ENCODE measurements at places on chromosomes 4 and X.

GRCh38 chr4:77617203-77617602 is 11.6 kb downstream of the CXCL13 start:
- H3K27ac ChIP-seq = no peak overlapping the region
- H3K27me3 ChIP-seq = peaks cover 16% of the 10 kb centered on the region
- H3K4me3 ChIP-seq = no peak overlapping the region
- H3K36me3 ChIP-seq = no peaks in the 10 kb centered on the region
- H3K4me1 ChIP-seq = no peaks in the 10 kb centered on the region

GRCh38 chrX:23365541-23365940 is 30.9 kb downstream of the PTCHD1 start:
- no peaks in the 10 kb centered on the region for H3K27me3 ChIP-seq
- H3K4me3 ChIP-seq = no peak overlapping the region
- H3K36me3 ChIP-seq = no peaks in the 10 kb centered on the region
- H3K4me1 ChIP-seq = no peaks in the 10 kb centered on the region
- DNase-seq = no peak

DNA sequence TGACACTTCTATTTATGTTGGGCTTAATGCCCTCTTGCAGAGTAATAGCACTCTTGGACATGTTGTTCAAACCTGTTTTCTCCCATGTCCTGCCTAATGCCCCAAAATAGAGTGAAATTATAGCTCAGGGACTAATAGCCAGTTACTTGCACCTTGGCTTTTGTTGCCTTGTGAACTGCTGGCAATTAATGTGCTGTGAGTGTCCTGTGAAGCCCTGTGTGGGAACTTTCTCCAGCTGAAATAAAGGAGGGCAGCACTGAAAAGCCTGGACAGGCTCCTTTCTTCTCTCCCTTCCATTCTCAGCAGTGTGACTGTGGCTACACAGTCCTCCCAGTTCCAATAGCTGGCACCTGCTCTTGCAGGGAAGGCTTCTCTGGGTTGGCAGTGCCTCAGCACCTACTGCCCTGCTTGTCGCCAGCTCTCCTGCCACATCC is 72.4 kb downstream of the DCLK2 start:
- no peaks in the 10 kb centered on the region for H3K4me1 ChIP-seq
- no peak overlapping the region for H3K27ac ChIP-seq
- DNase-seq = no peak
- no peaks in the 10 kb centered on the region for H3K36me3 ChIP-seq
- H3K4me3 ChIP-seq = no peak overlapping the region

DNA sequence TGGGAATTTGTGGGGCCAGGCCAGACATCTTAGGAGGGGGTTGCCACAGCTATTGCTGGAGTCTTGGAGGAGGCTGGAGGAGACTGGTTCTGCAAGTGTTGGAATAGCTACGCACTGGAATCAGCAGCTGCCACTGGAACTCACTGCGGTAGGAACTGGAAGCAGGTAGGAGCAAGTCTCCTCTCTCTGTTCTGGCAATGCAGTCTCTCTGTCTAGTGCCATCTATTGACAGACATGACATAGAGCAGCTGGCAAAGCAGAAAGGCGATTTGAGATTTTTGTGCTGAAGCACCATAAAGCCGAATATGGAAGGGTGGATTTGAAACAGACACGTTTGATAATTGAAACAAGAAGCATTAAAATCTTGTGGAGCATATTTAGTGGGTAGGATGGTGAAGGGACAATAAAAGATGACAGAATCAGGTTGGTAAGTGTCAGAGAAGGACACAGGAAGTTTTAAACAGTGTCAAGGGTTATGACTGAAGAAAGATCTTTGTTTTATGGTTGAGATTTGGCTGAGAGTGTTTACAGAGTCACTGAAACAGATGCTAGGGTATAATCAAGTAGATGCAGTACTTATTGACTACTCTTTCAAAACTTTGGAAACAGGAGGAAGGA is 23.5 kb upstream of the SYNPO2 start:
- peak; percentile 26 for DNase-seq
- H3K27me3 ChIP-seq = no peaks in the 10 kb centered on the region

DNA sequence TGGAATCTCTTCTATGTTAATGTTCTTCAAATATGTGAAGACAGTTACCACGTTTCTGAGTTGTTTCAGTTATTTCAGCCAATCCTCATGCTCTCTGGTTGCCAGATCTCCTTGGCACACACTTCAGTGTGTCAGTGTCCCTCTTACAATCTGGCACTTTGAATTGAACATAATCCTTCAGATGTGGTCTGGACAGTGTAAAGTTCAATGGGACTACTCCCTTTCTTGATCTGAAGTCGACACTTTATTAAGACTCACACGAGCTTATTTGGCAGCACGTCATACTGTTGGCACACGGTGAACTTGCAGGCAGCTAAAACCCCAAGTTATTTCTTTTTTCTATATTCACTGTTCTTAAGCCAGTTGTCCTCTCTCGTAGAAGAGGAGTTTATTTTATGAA is 28.2 kb downstream of the ARSJ start:
- no peak overlapping the region for H3K27ac ChIP-seq
- H3K27me3 ChIP-seq = no peaks in the 10 kb centered on the region
- no peak overlapping the region for H3K4me3 ChIP-seq

GRCh38 chrX:112012360-112012759 is 70.2 kb downstream of the TRPC5 start:
- H3K36me3 ChIP-seq = no peaks in the 10 kb centered on the region
- no peaks in the 10 kb centered on the region for H3K4me1 ChIP-seq
- H3K27me3 ChIP-seq = no peaks in the 10 kb centered on the region

GRCh38 chrX:129522184-129523078 is 859 bp downstream of the SMARCA1 start:
- H3K4me3 ChIP-seq = peak overlapping the region; percentile 49
- no peak overlapping the region for H3K27ac ChIP-seq
- peak; percentile 47 for DNase-seq
- H3K27me3 ChIP-seq = no peaks in the 10 kb centered on the region
- H3K36me3 ChIP-seq = no peaks in the 10 kb centered on the region
- peaks cover 12% of the 10 kb centered on the region for H3K4me1 ChIP-seq

DNA sequence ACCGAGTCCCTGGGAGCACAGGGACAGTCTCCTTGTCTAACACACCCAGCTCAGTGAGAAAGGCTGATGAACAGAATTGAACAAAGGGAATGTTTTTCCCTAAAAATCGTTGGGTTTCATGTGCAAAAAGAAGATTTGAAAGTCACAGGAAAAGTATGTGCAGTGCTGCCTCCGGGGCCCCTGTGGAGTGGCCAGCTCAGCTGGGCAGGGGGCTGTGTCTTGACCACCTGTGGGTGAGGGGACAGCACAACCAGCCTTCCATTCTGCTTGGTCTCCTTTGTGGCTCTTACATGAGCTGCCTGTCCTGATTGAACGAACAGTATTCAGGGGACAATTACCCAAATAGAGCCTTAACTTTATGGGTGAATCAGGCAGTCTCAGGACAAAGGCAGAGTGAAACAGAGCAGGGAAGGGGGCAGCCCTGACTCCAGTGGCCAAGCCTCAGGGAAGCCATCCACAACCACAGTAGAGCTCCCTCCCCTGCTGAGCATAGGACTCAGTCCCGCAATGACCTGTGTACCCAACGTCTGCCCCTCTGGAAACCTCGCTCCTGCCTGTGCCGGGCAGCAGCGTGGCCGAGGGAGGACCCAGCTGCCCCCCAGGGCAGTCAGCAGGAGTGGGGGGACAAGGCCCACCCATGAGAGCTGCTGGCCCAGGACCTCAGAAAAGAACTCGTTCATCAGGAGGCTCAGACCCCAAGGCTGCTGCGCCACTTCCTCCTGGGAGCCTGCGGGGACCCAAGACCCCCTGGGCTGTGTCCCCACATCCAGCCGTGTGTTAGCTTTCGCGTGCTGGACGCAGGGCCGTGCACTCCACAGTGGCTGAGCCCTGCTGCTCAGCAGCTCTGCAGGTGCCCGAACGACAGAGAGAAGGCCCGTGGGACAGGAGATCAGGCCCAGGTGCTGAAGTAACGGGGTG is 59.6 kb upstream of the MXD4 start:
- H3K27me3 ChIP-seq = no peaks in the 10 kb centered on the region
- no peak overlapping the region for H3K27ac ChIP-seq
- no peaks in the 10 kb centered on the region for H3K36me3 ChIP-seq
- no peak for DNase-seq
- peaks cover 13% of the 10 kb centered on the region for H3K4me1 ChIP-seq
- no peak overlapping the region for H3K4me3 ChIP-seq

DNA sequence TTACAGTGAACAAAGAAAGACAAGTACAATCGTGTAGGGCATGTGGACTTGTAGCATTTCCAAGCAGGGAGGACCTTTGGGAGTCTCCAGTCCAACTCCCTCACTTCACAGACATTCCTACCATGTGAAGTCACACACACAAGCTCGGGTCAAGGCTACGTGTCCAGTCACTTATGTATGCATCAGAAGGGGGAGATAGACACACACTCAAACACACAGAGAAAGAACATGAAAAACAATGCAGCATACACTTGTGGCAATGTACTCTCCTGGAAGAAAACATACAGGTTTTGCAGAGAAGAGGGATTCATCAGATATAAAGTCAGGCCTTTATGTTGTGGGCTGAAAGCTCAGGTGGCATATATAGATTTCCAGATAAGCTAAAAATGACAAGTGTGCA is 136.1 kb upstream of the MID1 start:
- H3K27ac ChIP-seq = no peak overlapping the region
- no peaks in the 10 kb centered on the region for H3K36me3 ChIP-seq
- peaks cover 3% of the 10 kb centered on the region for H3K27me3 ChIP-seq
- H3K4me1 ChIP-seq = no peaks in the 10 kb centered on the region

DNA sequence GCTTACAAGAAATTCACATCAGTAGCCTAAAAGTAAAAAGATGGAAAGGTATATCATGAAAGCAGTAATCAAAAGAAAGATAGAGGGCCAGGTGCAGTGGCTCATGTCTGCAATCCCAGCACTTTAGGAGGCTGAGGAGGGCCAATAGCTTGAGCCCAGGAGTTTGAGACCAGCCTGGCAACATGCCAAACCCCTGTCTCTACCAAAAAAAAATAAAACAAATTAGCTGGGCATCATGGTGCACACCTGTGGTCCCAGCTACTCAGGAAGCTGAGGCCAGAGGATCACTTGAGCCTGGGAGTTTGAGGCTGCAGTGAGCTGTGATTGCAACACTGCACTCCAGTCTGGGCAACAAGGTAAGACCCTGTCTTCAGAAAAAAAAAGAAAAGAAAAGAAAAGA is 55.5 kb downstream of the GSPT2 start:
- H3K36me3 ChIP-seq = no peaks in the 10 kb centered on the region
- DNase-seq = no peak
- H3K4me3 ChIP-seq = no peak overlapping the region
- H3K27me3 ChIP-seq = no peaks in the 10 kb centered on the region
- no peaks in the 10 kb centered on the region for H3K4me1 ChIP-seq

DNA sequence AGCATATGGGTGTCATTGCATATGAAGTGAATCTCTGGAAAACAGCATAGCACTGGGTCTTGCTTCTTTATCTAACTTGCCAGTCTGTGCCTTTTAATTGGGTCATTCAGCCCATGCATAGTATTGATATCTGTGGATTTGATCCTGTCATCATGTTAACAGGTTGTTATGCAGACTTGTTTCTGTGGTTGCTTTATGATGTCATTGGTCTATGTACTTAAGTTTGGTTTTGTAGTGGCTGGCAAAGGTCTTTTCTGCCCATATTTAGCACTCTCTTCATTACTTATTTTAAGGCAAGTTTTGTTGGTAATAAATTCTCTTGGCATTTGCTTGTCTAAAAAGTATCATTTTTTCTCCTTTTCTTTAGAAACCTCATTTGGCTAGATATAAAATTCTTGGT is 221.1 kb upstream of the ITM2A start:
- H3K36me3 ChIP-seq = no peaks in the 10 kb centered on the region
- H3K4me1 ChIP-seq = no peaks in the 10 kb centered on the region
- no peak overlapping the region for H3K27ac ChIP-seq
- H3K27me3 ChIP-seq = no peaks in the 10 kb centered on the region

GRCh38 chr4:55087913-55088260 is 37.5 kb downstream of the KDR start:
- H3K4me3 ChIP-seq = no peak overlapping the region
- no peaks in the 10 kb centered on the region for H3K36me3 ChIP-seq
- DNase-seq = no peak
- H3K27me3 ChIP-seq = no peaks in the 10 kb centered on the region

GRCh38 chrX:41009850-41010846 is 75.1 kb upstream of the USP9X start:
- H3K4me1 ChIP-seq = peaks cover 20% of the 10 kb centered on the region
- H3K4me3 ChIP-seq = peak overlapping the region; percentile 36
- DNase-seq = peak; percentile 75
- H3K27ac ChIP-seq = peak overlapping the region; percentile 84

DNA sequence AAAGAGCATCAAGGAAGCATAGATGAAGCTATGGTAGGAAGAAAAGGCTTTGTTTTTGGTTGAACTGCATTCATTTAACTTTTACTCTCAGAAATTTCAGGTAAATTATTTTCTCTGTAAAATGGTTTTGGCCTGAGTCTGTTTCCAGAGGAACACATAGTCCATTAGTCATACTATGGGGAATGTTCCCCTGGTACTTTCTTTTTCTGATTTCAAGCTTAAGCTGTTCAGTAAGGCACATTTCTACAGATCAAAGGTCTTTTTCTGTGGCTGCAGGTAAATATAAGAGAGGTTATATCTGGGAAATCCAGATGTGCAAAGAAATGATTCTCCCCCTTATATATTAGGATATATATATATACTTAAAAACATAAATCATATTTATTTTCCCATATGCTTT is 1744.4 kb upstream of the ADGRL3 start:
- H3K27me3 ChIP-seq = no peaks in the 10 kb centered on the region
- DNase-seq = no peak
- H3K27ac ChIP-seq = no peak overlapping the region
- no peak overlapping the region for H3K4me3 ChIP-seq

- H3K27ac ChIP-seq = no peak overlapping the region
- no peaks in the 10 kb centered on the region for H3K36me3 ChIP-seq
- no peak overlapping the region for H3K4me3 ChIP-seq
- H3K27me3 ChIP-seq = no peaks in the 10 kb centered on the region
- peaks cover 8% of the 10 kb centered on the region for H3K4me1 ChIP-seq
These were observed 45.4 kb downstream of the APLN start for GRCh38 chrX:129609395-129609794.

- no peaks in the 10 kb centered on the region for H3K36me3 ChIP-seq
- no peak for DNase-seq
These were observed 15.6 kb downstream of the SHOX start for GRCh38 chrX:646228-646495.

- no peak overlapping the region for H3K27ac ChIP-seq
- H3K4me1 ChIP-seq = no peaks in the 10 kb centered on the region
- no peaks in the 10 kb centered on the region for H3K36me3 ChIP-seq
- H3K27me3 ChIP-seq = no peaks in the 10 kb centered on the region
- no peak for DNase-seq
These were observed 1021.1 kb downstream of the STIM2 start for GRCh38 chr4:27881705-27882104.

- H3K4me3 ChIP-seq = no peak overlapping the region
- H3K27me3 ChIP-seq = peaks cover 28% of the 10 kb centered on the region
- DNase-seq = no peak
- no peaks in the 10 kb centered on the region for H3K36me3 ChIP-seq
- H3K4me1 ChIP-seq = no peaks in the 10 kb centered on the region
These were observed 5.5 kb downstream of the PPP2R2C start for GRCh38 chr4:6466756-6467381.

- no peak overlapping the region for H3K4me3 ChIP-seq
- no peak overlapping the region for H3K27ac ChIP-seq
- H3K36me3 ChIP-seq = no peaks in the 10 kb centered on the region
- no peaks in the 10 kb centered on the region for H3K27me3 ChIP-seq
- no peaks in the 10 kb centered on the region for H3K4me1 ChIP-seq
These were observed 8.2 kb downstream of the TNIP3 start for GRCh38 chr4:121155893-121156292.
